Fibroblast of the conjunctiva (primary cell): ENCODE measurements at places on chromosomes 7 and 10.

- no peak for DNase-seq
These were observed 109.6 kb downstream of the MACC1 start for GRCh38 chr7:20107582-20107981.

- no peak for DNase-seq
These were observed 65.0 kb downstream of the CCDC71L start for GRCh38 chr7:106595922-106596321.

- no peak for DNase-seq
These were observed 66.1 kb downstream of the RBM33 start for GRCh38 chr7:155710530-155710929.

DNA sequence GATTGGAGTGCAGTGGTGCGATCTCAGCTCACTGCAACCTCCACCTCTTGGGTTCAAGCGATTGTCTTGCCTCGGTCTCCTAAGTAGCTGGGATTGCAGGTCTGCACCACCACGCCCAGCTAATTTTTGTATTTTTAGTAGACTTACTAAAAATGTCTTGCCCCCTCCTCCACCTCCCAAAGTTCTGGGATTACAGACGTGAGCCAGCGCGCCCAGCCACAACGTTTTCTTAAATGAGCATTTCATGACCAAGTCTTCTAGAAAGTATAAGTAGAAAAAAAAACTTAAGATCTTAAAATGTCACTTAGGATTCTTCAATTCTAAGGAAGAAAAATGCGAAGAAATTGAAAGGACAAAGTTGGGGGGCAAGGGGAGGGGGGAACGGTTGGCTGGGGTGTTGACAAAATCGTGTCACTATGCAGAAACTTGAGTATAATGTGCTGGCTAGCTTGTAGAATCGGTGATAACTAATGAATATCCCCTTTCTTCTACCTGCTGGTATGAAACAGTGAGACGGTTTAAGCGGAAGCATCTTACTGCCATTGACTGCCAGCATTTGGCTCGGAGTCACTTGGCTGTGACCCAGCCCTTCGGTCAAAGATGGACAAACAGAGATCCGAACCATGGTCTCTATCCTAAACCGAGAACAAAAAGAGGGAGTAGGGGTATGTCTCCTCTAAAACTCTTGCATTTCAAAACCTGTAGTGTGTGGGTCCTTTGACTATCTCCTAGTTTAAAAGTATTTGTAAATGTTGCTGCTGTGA, 12.7 kb downstream of the FBH1 start:
- no peak for DNase-seq

DNA sequence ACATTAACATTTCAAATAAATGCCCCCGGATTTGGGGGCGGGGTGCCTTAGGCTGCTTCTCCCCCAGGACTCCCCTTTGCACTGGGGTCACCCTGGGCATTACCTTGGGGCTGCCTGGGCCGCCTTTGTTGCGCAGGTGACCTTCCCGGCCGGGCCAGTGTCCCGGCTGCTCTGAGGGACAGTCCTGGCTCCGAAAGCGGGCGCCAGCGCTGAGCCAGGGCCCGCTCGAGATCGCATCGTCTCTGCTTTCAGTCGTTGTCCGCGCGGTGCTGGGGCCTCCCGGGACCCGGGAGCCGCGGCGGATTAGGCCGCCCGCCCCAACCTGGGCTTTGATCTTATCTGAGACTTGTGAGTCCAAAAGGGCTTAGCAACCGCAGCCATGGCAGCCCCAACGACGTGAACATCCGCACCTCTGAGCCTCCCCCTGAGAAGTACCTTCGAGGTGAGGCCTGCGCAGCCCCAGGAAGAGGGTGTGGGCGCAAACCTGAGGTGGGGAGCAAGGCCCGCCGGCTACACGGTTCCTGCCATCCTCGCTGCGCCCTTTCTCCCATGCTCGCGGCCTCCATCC, 14.8 kb upstream of the WAPL start:
- DNase-seq = no peak

- no peak for DNase-seq
These were observed 800.5 kb upstream of the KCND2 start for GRCh38 chr7:119472408-119473038.

DNA sequence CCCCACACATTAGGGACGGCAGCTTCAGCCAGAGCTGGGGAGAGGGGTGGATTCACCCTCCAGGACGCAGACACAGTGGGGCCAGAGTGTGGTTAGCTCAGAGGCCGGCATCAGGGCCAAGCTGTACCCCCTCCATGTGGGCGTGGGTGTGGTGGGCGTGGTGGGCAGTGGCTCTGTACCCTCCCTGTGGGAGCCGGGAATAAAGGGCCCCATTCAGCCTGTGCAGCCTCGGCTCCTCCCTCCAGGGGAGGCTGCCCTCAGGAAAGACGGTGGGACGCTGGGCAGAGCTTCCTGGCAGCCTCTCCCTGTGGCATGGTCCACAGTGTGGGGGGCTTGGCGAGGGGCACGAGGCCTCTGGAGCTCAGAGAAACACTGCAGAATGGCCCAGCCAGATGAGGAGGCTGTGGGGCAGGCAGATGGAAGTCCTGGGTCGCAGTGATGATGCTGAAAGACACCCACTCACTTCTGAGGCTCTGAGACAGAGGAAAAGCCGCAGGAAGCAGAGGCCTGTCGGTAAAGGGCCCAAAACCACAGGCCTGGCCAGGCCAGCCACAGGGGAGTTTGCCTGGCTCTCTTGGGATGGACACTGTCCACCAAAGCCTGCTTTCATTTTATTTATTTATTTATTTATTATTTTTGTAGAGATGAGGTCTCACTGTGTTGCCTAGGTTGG, 108.0 kb downstream of the SH3PXD2A start:
- DNase-seq = no peak

- DNase-seq = no peak
These were observed 5.8 kb upstream of the IGFBP1 start for GRCh38 chr7:45882465-45882810.

DNA sequence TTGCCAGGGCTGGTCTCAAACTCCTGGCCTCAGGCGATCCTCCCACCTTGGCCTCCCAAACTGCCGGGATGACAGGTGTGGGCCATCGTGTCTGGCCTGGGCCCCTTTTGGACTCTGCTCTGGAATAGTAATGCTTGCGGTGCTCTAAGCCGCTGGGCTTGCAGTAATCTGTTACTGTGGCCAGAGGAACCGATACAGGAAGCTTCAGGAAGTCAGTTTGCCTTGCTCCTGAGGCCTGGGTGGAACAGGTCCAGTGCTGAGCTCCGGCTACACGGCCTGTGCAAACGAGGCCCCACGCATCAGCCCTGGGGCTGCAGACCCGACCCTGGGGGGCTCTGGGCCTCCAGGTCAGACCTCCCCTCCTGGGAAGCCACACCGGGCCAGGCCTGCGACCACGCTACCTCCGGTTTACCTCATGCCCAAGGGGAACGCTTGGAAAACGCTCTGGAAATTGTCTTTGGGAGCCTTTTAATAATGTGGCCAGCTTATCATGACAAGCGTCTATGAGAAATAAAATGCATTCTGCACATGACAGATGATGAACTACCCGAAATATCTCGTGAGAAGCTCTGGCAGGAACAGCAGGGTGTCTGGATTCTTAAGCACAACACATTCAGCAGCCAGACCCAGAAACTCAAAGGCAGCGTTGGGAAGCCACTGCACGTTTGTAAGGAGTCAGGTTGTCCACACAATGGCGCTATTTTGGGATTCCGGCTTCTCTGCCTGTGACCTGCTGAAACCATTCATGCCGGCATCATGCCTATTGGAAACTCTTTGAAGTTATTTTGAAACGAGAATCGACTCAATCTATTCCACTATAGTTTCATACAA, 10.1 kb upstream of the ADAP1 start:
- DNase-seq = no peak

- DNase-seq = no peak
These were observed 35.8 kb downstream of the CRCP start for GRCh38 chr7:66150471-66150870.

DNA sequence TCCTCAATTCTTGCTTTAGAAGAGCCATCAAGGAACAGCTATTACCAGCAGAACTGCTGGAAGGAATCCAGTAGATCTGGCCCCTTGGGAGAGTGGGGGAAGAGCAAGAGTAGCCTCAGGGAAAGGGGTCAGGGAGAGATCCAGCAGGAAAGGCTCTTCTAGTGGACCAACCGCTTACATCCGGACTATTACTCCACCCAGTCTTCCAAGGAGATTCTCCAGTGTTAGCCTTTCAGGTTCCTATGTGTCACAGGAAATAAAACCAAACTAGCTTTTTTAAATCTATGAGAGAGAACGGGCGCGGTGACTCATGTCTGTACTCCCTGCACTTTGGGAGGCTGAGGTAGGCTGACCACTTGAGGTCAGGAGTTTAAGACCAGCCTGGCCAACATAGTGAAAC, 34.3 kb downstream of the TET1 start:
- peak; percentile 46 for DNase-seq

DNA sequence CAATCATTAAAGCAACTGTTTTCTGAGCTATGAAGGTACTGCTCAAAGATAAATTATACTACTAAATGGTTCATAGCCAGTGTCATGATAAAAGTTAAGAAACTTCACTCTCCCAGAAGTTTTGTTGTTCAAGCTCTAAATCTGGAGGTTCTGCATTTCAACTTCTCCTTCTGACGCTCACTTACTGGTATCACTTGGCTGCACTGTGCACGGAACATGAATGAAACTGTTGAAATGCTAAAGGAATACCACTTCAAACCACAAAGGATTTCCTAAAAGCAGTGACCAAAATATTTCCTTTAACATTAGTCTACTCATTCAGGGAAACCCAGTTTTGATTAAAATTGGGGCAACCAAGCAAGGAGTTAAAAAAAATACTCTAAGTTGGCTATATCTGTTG, 93.6 kb downstream of the UBE2H start:
- no peak for DNase-seq
